ENCODE measurements at places on chromosomes 2 and 18.

DNA sequence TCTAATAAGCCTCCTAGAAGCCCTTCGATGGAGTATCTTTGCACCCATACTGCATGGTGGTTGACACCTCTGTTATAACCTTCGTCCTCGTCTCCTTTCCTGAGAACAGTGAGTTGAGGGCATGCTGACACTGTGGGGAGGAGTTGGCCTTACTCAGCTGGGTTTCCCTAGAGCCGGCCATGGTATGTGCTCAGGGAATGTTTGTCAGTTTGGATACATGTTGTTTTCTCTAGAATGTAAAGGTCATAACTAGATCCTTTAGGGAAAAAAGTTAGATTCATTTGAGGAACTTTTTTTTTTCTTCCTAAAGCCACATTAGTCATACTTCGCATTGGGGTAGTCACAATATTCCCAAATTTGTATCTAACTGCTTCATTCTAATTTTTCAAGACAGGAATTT lies 106.0 kb upstream of the FOSL2 start:
- DNase-seq = no peak

DNA sequence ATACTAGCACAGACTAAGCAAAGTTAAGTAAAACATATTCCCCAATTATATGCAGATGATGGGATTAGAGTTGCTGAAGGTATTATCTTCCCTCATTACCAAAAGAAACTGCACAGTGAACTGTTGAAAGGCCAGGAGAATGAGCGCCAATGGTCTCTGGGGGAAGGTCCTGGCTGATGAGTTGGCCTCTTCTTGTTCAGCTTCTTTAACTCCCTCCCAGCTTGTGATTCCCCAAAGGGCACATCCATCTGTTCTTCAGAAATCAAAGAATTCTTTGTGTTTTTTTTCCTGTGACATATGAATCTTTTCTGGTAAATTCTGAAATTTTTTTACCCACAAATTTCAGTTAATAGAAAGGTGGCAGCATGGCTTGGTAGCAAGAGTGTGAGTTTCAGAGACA lies 667.6 kb downstream of the CNTNAP5 start:
- DNase-seq = no peak

DNA sequence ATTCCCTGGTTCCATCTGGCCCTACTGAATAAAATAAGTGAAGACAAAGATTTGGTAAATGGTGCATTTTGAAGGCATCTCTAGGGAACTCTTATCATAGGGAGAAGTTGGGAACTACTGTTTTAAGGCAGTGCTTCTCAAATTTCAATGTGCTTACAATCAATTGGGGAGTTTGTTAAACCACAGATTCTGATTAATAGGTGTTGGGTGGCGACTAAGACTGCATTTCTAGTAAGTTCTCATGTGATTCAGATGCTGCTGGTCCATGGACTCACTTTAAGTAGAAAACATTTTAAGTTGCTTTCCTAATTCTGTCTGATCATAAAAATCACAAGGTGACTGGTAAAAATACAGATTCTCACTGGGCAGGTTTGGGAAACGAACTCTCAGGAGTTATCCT lies 14.6 kb downstream of the FARSB start:
- DNase-seq = no peak

- no peak for DNase-seq
Measured at GRCh38 chr2:227124811-227125210, 39.2 kb downstream of the COL4A4 start.

DNA sequence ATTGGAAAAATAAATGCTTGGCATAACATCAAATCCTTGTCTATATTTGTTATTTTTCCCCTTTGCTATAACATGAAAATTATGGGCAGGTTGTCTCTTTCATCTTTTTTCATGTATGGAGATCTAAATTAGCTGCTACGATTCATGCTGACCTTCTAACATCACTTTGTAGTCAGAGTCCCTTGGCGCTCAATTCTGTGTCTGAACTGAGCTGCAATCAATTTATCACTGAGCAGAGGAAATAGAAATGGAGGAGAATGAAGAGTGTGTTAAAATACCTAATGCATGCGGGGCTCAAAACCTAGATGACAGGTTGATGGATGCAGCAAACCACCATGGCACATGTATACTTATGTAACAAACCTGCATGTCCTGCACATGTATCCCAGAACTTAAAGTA lies 168.9 kb downstream of the CDH7 start:
- no peak for DNase-seq

GRCh38 chr2:239824046-239824694 lies 201.0 kb downstream of the NDUFA10 start:
- DNase-seq = peak; percentile 57

DNA sequence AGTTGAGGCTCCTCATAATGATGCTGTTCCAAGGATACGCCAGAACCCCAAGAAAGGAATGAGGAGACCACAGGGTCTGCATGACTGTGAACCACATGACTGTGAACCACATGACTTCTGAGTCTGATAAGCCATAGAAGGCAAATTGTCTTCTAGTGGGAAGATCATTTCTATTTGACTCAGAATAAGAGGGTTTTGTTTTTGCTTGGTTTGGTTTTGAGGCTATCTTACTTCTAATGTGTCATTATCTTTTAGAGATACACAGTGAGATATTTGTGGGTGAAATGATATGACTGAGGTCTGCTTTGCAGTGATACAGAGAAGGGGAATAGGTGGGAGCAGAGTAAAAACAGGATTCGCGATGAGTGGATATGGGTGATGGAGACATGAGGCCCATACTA lies 28.9 kb upstream of the BCL2L11 start:
- DNase-seq = no peak

DNA sequence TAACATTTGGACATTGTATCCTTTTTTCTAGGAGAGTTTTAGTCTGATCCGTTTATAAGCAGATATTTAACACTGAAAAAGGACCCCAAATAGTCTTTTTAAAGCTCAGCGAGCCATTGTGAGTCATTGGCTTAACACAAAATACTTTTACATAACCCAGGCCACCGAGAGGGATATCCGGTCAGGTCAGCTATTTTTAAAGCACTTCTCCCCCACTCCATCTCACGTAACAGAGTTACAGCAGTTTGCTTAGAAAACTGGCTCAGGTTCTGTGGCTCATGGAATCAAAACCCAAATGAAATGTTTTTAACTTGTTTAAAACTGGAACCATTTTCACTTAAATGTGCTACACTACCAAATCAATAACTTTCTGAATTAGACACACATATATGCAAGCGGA lies 23.9 kb downstream of the COL4A3 start:
- DNase-seq = no peak

DNA sequence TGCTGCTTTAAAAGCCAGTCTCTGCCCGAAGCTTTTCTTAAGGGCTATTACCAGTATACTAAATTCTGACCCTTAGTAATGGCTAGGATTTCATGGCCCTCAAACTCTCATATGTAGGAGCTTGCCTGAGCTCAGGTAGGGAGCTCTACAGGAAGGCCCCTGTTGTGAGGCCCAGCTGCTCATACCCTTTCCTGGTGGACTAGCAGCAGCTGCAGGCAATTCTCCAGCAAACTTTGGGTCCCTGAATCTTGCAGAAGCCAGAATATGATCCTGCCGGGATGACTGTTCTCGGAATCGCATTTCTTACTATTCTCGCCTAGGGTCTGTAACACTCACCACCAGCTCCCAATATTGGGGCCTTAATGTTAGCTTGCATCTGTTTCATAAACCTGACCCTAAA lies 106.4 kb upstream of the SERTAD2 start:
- DNase-seq = no peak

DNA sequence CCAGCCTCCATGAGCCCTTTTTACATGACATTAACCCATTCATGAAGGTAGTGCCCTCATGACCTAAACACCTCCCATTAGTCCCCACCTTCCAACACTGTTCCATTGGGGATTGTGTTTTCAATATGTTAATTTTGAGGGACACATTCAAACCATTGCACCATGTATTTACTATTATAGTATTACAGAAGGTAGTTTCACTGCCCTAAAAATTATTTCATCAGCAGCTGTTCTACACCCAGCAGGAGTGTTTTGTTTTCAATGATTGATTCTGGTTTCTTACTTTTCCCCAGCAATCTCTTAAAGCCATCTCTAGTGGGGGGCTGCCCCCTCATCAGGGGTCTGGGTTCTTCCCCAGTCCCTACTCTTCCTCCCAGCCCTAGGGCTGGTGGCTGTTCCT lies 71.9 kb downstream of the CERS6 start:
- no peak for DNase-seq

- no peak for DNase-seq
Measured at GRCh38 chr18:75723521-75724340, 296.2 kb upstream of the SMIM21 start.

DNA sequence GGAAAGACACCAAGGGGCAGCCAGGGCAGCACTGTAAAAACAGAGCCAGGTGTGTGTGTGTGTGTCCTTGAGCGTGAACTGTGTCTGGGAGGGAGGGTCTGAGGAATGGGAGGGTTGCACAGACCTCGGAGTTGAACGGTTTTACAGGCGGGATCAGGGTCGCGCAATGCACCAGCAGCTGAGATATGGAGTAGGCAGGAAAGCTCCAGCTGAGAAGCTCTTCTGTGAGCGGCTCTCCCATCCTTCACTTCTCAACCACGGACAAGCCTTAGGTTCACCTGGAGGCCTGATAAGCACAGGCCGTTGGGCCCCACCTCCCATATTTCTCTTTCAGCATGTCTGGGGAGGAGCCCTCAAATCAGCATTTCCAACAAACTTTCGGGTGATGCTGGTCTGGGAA lies 12.1 kb downstream of the SERTAD2 start:
- no peak for DNase-seq

- DNase-seq = no peak
Measured at GRCh38 chr2:123500346-123500745, 524.7 kb upstream of the CNTNAP5 start.

DNA sequence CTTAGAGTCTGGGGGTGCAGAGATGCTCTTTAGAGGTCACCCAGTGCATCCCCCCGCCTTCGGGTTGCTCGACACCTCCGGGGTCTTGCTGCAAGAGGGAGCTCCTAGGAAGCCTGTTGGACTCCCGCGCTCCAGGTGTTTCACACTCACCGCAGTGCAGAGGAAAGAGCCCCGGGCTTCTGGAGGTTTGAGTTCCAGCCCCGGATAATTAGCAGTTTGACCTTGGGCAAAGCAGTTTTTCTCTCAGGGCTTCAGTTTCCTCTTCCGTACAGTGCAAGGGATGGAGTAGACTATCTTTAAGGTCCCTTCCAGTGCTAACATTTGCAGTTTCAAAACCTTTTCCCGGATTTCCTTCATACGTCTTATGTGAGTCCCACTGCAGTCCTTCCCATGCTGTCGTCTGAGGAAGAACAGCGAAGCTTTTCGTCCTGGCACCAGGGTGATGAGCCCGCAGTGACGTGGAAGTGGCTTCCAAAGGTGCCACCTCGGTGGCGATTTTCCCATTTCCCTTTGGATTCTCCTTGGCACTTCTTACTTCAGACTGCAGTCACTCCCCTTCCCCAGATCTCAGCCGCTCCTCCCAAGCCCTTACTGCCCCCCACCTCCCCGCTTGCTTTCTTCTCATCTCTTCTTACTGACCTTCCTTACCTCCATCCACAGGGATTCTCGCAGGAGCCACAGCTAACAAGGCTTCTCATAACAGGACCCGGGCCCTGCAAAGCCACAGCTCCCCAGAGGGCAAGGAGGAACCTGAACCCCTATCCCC lies 585 bp downstream of the PNKD start:
- no peak for DNase-seq

GRCh38 chr18:77020561-77020960 lies 112.0 kb downstream of the MBP start:
- no peak for DNase-seq

DNA sequence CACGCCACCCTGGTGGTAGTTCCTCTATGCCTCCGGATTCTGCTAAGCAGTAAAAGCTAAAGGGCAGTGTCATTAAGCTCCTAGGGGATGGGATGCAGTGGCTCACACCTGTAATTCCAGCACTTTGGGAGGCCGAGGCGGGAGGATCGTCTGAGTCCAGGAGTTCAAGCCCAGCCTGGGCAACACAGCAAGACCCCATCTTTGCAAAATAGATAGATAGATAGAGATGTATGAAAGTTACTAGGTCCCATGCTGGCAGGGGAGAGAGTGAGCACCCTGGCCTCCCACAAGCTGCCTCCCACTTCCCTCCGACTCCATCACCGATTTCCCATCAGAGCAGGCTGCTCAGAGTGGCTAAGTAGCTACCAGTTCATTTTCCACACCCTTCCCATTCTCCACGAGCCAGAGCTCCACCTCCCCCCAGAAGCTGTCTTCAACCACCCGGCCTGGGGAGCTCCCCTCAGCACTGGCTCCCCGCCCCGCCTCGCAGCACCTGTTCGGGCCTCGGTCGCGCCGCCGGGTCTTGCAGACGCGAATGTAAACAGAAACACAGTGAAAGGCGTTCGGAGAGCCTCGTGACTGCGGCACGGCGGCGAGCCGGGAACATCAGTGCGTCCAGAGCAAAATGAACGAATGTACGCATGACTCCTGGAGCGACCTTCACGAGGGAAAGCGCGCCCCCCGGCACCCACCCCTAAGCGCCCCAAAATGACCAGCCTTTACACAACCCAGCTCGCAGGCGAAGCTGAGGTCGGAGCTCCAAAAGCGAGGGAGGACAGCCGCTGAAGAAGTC lies 598 bp upstream of the CEP68 start:
- no peak for DNase-seq

DNA sequence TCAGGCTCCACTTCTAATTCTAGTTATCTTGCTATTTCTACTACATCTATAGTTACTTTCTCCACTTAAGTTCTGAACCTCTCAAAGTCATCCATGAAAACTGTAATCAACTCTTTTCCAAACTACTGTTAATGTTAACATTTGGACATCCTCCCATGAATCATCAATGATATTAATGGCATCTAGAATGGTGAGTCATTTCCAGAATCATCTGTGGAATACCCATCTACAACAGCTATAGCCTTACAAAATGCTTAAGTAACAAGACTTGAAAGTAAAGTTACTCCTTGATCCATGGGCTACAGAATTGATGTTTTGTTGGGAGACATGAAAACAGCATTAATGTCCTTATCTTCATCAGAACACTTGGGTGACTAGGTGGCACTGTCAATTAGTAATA lies 35.4 kb downstream of the BARD1 start:
- DNase-seq = no peak

DNA sequence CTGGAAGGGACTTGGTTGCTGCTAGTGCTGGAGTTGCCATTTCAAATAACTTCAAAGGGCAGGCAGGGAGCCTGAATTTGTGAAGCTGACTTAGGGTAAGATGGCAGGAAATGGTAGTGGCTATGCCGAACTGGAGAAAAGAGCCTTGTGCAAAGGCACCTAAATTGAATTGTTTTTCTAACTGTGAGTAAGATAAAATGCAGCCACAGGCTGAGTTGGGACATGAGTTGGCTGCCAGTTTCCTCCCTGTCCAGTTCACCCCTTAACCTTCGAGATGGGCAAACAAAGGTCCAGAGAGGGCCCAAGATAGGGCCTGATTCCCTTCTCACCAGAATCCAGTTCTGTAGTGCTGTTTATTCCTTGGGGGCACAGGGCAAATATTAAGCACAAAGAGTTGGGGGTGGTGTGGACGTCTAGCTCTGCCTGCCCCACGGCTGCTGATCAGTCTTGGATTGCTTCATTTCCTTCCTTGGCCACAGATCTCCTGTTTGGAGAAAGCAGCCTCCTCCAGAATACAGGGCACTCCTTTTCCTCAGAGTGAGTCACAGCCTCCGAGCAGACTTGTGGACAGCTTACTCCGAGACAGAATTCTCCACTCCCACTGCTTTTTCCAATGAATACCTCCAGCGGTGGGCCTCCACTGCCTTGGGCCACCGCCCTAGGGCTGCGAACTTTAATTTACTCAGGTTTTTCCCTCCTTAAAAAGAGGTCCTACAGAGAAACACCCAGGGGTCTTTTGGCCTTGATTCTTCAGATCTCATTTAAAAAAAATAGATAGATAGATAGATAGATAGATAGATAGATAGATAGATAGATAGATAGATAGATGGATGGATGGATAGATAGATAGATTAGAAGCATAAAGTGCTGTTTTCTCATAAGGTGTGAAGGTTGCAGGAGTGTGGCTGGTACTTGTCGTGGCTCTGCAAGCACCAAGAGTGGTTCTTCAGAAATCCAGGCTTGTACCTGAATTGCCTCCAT lies 18.4 kb upstream of the SLC20A1 start:
- DNase-seq = no peak

Measured in NCI-H1930 (cell line).